ENCODE measurements at places on chromosomes 2 and 18.
A peak's percentile ranks its signal among the peaks of the same experiment; 100 is the strongest.

DNA sequence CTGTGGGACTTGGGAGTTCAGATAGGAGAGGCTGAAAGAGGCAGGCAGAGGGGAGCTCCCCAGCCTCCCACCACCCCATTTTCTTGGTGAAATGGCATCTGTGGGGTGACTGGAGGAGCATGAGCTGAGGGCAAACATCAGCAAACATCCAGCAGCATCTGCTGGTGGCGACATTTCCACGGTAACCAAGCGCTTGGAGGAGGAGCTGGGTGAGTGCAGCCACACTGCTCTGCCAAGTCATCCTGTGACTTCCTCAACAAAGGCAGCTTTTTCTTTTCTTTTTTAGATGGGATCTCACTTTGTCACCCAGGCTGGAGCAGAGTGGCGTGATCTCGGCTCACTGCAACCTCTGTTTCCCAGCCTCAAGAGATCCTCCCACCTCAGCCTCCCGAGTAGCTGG is 5.6 kb downstream of the TXNL4A start:
- peak; percentile 66 for DNase-seq

DNA sequence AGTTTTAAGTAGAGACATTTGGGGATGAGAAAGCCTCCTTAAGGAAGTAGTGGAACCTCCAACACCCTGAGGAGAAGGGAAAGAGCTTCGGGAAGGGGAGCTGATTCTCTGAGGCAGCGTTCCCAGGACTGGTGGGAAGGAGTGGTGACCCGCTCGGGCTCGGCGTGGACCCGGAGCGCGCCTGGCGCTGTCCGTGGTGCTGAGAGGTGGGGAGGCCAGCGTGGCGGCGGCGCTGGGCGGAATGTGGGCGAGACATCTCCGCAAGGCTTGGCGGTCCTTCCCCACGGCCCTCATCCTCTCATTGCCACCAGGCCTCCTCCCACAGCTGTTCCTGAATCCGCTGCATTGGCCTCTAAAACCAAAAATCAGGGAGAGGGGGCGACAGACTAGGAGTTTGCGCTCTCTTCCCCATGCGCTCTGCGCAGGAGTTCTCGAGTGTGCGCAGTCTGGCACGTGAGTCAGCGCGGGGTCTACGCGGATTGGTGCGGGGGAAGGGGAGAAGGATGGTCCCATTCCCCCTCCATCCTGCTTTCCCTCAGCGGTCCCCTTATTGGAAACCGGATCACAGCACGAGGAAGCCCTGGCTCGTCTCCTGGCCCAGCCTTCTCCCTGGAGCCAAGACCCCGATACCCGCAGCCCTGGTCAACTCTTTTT is 857 bp downstream of the RESP18 start:
- DNase-seq, result peak; percentile 28

DNA sequence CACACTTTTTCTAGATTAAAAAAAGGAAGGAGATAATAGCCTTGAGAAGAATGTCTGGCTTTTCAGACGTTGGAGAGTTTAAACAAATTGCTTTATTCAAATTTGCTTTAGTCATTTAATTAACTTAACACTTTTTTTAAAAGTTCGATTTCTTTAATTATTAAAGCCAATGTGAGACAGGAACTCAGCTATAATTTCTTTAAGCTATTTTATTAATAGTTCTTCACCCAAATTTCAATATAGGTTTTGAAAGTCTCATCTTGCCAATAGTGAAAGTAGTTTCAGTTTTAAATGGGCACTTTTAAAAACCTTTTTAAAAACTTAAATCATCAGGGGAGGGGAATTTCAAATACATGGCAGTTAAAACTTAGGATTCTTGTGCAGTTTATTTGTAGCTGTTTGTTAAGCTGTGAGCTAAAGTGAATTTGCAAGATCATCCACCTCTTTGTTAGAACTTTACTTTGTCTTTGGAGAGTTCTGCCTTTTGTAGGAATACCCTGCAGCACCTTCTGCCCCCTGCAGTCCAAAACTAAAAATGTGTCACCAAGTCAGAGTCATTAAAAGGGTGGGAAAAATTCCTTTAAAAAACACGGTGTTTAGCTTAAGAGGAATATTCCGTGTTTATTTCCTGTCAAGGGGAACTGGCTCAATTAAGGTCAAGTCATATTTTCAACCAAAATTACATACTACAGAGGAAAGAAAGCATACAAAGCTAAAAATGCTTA is 4.6 kb downstream of the TGIF1 start:
- no peak for DNase-seq

- no peak for DNase-seq
Observed at GRCh38 chr2:7411691-7412090, 494.5 kb downstream of the RNF144A start.

DNA sequence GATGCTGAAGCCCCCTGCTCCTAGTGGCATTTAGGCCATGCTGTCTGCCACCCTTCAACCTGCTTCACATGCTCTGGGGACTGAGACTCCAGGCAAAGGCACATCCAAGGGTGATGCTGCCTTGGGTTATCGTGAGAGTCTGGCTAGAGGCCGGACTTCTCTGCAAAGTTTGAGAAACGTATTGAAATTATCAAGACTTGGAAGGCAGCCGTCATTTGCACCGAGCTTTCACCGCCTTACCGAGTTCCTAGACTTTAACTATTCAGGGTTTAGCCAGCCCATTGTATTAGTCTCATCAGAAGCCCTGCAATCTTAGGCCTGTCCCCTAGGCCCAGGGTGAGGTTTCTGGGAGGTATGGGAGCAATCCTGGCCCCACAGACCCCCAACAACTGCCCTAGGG is 34.0 kb downstream of the RDH14 start:
- no peak for DNase-seq

- DNase-seq, result no peak
Observed at GRCh38 chr2:152481881-152482583, 147.1 kb downstream of the FMNL2 start.

- DNase-seq, result no peak
Observed at GRCh38 chr2:16774091-16774490, 108.5 kb upstream of the CYRIA start.

DNA sequence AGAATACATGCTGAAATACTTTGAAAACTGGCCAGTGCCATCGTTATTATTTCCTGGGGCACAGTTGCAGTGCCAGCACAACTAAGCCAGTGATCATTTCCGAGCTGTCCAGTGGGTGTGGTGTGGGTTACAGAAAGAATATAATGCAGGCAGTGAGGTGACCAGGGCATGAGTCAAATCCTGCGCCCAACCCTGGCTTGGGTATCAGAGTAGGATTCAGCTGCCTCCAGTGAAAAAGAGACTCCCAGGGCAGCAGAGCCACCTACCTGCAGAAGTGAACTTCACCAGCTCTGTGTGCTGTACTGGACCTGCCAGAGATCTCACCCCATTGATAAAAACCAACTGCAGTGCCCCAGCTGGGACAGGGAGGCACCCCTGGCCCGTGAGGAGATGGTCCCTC is 18.0 kb downstream of the SLC9A2 start:
- no peak for DNase-seq

DNA sequence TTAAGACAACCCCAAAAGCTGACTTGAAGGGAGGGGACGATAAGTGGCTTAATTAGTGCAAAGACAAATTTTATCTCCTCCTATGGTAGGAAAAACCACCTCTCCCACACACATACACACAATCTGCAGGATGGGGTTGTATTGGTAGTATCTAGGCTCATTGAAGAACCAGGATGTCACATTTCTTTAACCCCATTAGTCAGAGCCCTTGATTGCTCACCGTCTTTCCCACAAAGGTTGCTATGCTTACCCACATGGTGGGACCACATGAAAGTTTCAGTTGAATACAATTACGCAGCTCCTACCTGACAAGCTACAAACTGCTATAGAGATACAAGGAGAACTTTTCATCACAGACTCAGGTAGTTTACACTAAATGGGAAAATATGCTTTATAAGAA is 765.0 kb upstream of the CELF4 start:
- no peak for DNase-seq

All from activated CD4-positive, alpha-beta memory T cell treated with anti-CD3 and anti-CD28 coated beads for 36 hours (primary cell).